ENCODE measurements at places on chromosomes 5 and 9.
A peak's percentile ranks its signal among the peaks of the same experiment; 100 is the strongest.

DNA sequence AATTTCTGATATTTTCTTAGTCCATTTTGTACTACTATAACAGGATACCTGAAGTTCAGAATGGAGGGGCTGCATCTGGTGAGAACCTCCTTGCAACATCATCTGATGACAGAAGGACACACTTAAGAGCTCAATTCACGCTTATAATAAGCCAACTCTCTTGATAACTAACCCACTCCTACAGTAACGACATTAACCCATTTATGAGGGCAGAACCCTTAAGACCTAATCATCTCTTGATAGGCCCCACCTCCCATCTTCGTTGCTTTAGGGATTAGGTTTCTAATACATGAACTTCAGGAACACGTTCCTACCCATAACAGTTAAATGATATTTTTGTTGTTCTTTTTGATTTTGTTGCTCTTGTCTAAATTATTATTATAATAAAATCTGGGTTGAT lies 69.4 kb downstream of the TNPO1 start:
- no peak for DNase-seq

- no peak for DNase-seq
Observed at GRCh38 chr5:171437286-171437821, 17.9 kb downstream of the FGF18 start.

DNA sequence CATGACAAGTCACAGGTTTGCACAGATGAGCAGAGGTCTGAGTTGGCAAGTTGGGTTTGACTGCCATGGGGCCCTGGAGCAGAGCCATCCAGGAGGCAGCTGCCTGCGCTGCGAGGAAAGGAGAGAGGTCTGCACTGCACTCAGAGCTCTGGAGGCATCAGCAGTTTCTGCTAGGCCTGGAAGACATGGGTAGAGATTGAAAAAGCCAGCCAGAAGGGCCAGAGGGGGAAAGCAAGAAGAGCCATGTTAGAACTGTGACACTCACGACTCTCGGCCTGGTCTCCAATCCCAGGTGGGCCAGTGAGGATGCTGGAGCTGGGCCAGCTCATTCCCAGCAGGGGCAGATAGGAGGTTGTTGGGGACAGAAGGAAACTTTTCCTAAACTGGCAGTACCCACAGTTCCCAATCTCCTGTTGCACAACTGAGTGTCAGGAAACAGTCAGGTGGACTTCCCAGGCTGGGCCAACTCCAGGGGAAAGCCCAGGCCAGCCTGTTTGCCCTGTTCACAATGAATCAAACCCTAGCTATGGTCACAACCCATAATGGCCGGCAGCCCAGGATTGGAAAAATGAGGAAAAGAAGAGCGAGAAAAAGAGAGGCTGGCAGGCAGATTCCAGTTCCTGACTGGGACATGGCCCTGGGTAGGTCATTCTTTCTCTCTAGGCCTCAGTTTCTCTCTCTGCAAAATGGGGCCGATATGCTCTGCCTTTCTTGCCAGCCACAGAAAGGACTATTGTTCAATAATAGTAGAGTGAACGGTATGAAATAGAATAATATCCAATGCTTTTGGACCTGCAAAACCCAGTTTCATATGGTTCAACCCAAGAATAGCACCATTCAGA lies 7.8 kb upstream of the ORM1 start:
- DNase-seq = no peak

GRCh38 chr9:77021291-77021894 lies 1.9 kb downstream of the FOXB2 start:
- DNase-seq = no peak

DNA sequence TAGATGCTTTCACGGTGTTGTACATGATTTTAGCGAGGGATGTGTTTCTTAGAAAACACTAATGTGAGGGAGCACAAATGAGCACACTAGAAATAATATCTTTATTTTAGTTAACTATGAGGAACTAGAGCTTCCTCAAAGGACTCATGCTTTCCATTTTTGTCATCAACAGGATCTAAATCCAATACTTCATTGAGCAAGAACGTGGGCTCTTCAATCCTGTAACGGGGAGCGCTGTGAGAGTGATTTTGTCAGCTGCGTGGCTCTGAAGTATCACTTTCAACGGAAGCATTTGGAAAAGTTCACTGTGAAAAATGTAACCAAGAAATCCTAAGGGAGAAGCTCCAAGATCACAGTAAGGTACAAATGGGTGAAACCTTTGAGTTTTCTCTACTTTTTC lies 93.2 kb downstream of the LIX1 start:
- no peak for DNase-seq

GRCh38 chr9:131464354-131465000 lies 38.2 kb upstream of the POMT1 start:
- no peak for DNase-seq

DNA sequence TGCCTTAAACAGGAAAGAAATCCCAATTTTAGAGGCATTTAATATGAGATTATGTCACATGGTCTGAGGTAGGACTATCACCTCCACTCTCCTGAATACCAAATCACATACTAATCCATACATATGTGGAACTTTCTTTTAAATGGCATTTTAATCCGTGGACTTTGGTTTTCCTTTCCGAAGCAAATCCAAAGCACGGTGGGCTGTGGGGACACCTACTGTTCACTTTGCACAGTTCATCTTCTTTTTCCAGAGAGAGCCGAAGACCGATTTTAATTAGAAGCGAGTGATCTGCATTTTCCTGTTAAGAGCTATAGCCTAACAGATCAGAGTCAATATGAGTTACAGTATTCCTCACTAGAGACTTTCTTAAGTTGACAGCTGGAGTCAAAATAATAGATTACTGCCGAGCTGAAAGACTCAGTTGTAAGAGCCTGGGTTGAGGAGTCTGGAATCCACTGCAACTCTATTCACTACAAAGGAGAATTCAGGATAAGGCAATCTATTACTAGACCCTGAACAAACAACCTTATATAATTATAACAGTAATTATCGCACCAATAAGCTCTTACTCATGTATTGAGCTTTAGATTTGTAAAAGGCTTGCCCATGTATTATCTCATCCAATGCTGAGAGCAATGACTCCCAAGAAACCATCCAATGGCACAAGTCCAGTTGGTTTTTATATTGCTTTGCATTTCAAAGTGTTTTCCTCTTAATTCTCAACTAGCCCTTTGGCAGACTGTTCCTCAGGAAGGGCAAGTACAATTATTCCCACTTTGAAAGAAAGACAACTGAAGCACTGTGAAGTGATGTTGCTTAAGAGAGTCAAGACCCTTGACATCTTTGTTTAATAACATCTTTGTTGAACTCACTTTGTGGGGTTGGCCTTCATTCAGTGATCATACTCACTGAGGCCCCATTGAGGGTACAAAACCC lies 144.7 kb downstream of the TRPM6 start:
- DNase-seq = peak; percentile 15

DNA sequence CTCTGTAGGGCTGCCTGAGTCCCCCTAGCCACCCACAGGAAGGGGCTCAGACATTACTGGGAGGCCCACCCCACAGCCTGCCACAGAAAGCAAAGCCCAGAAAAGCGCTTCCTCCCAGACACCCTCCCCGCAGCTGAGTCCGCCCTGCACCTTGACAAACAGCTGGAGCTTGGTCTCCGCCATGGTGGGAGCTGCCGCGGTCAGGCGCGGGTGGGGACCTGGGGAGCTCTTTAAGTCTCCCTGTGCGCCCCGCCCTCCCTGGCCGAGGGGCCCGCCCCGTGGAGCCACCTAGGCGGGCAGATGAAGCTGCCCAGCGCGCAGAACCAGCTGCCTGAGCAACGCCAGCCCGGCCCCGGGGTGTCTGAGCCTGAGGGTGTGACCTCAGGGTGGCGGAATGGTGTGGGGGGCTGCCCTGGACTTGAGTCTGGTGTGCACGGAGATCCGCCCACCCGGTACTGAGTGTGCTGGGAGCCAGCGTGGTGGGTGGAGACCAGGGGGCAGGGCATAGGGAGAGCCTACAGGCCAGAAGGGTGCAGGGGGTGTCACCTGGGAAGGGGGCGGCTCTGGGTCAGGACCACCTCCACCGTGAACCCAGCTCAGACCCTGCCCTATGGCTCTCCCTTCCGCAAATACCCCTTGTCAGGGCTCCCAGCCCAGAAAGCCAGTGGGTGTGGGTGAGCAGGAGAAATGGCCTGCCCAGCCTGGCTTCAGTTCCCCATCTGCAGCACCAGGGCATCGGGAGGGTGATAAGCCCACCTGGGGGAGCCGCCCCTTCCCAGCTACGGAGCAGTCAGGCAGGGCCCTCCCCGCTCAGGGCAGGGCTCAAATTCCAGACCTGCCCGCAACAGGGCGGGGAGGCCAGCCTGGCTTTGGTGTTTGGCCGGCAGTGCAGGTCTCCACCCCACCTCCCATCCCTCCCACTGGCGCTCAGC lies at the start of gene CLIC3:
TSS of gene CLIC3 (minus strand) at position 208 of the 932 bp plus-strand sequence. CDS start at position 183, 25 bp downstream.
- peak; percentile 51 for DNase-seq

DNA sequence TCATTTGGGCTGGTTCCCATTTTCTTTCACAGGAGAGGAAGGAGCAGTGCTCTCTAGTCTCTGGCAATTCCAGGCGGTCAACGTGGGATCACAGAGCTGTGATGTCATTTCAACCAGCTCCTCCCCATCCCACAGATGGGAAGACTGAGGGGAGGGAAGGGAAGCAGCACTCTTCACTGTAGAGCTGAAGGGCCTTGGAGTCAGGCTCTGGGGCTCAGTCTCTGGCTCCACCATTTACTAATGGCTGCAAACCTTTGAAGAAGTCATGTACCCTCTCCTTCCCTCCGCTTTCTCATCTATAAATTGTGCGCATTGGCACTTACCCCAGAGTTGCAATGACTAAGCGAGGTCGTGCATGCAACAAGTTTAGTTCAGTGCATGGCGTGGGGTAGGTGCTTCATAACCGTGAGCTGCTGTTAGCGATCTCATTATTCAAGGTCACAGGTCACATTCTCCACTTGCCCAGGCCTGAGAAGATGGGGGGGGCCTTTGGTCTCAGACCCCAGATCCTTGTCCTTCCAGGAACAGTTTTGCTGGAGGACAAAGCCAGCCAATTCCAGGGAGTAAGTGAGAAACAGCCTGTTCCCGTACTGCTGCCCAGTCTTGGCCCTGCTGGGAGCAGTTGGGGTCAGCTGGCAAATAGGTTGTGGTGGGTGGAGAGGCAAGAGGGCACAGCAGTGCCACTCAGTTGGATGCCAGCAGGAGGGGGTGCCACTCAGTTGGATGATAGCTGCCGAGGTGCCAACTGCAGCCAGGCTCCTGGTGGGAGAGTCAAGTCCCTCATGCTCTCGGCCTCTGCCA lies 136.7 kb downstream of the RGS3 start:
- no peak for DNase-seq

GRCh38 chr5:68544648-68545552 lies 329.3 kb downstream of the PIK3R1 start:
- no peak for DNase-seq

GRCh38 chr5:1336749-1337488 lies 8.0 kb downstream of the CLPTM1L start:
- DNase-seq = no peak

DNA sequence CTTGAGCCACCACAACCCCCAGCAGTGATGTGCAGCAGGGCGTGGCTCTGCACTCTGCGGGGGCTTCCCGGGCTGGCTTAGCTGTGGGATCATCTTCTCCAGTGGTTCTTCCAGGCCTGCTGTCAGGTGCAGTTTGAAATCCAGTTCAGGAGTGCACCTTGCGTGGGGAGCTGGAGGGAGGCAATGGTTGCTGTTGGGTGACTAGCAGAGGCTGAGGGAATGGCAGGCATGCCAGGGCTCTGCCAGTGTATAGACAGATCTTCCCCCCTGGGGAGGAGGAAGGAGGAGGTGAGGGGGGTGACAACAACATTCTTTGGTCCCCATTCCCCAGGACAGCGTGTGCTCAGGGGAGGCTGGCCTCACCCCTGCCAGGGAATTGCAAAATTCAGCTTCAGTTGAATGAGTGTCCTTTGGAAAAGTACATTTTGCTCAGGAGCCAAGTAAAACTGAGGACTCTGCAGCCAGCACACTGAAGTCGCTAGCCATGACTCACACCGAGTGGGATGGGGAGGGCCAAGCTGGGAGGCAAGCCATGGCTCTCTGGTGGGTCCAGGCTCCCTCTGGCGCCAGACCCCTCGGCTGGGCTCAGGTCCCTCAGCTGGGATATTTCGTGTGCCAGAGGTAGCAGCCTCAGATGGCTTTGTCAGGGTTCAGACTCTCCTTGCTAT lies 35.0 kb downstream of the ERGIC1 start:
- peak; percentile 83 for DNase-seq

- DNase-seq = no peak
Observed at GRCh38 chr5:137356127-137356526, 143.0 kb downstream of the SPOCK1 start.

- DNase-seq = peak; percentile 39
Observed at GRCh38 chr5:143350751-143351602, 52.5 kb downstream of the NR3C1 start.

- no peak for DNase-seq
Observed at GRCh38 chr9:137989156-137989555, 111.6 kb downstream of the CACNA1B start.

GRCh38 chr5:39494534-39494933 lies 69.8 kb upstream of the DAB2 start:
- no peak for DNase-seq

DNA sequence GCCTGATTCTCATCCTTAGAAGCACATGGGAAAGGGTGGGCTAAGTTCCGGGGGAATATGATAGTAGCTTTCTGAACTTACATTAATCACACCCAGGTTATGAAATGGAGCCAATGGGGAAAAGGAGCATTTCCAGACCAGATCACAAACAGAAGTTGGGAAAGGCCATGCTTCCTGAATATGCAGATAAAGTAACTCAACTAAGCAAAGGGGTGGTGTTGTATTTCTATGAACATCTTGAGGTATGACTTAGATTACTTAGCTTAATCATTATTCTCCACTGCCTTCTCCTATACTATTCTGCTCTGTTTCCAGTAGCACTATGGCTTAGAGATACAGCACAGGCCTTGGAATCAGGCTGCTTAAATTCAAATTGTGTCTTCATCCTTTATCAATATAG lies 10.5 kb downstream of the C5orf46 start:
- no peak for DNase-seq

DNA sequence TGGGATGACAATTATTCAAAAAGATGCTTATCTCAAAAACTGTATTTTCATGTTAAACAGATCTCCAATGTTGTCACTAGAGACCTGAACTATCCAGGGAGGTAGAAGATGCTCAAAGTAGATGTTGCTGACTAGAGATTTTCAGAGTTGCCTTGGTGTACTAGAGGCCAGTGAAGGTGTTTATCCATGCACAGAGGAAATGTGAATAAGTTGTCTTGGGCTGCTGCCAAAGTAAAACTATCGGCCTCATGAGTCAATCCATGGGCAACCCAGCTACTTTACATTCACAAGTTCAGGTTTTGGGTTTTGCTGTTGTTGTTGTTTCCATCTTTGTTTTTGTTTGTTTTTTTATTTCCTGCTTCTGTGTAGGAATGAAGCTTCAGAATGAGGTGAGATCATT lies 141.1 kb upstream of the RANBP3L start:
- DNase-seq = no peak

DNA sequence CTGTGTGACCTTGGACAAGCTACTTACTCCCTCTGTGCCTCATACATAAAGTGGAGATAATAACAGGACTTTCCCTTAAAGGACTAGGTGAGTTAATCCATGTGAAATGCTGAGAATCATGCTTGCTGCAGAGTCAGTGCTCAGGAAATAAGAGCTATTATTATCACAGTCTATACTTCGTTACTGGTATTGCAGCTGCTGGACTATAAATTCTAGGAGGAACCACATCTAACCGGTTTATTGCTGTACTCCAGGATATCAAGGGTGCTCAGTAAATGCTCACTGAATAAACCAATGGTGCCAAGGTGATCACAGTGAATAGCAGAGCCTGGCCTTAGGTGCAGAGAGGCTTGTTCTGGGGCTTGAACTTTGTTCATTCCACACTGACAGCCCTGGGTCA lies 69.3 kb downstream of the HSPA4 start:
- no peak for DNase-seq

- no peak for DNase-seq
Observed at GRCh38 chr5:137035480-137035878, 463.6 kb downstream of the SPOCK1 start.

GRCh38 chr5:143842920-143843319 lies 31.0 kb downstream of the HMHB1 start:
- DNase-seq = no peak

All from A549 (cell line).